Activated T-helper 1 cell treated with Interleukin-2 at 50 U/mL for 16 hours (primary cell): ENCODE measurements at places on chromosomes 2 and 18.

DNA sequence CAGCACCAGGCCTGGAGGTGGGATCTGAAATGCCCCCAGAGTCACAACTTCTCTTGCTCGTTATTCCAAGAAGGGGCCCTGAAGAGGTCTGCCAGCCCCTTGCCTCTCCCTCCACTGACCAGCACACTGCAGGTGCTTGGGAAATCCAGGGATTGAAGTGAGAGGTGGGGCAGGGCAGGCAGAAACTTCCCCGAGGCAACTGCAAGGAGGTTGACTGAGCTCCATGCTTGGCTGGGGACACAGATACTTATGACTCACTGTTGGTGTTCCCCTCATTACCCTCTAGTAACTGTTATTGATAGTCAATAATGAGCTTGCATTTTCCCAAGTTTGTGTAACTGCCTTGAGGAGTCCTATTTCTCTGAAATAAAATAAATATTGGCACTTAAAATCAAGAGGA is 47.5 kb downstream of the MARCO start:
- no peak for DNase-seq

GRCh38 chr2:182128821-182129707 is 143.4 kb downstream of the PPP1R1C start:
- no peak for DNase-seq

GRCh38 chr18:78457731-78458130 is 521.9 kb upstream of the SALL3 start:
- no peak for DNase-seq

- DNase-seq: no peak
These were observed 43.8 kb downstream of the LTBP1 start for GRCh38 chr2:32990556-32990955.

DNA sequence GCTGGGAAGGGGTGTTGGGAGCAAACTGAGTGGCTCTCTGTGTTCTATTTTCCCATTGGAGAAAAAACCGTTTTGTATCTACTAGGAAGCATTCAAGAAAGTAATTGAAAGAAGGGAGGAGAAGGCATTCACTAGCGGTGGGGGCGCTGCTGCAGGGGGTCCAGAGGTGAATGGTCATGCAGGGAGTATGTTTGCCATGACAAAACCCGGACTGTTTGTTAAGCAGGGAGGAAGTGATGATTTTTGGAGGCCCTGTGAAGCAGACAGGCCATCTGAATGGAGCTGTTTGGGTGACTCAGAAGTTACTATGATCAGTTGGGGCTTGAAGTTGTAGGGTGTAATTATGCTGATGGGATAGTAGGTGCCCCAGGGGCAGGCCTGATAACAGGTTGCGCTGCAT is 7.0 kb downstream of the TAF4B start:
- DNase-seq: no peak

GRCh38 chr2:123839326-123839725 is 185.8 kb upstream of the CNTNAP5 start:
- DNase-seq: no peak

DNA sequence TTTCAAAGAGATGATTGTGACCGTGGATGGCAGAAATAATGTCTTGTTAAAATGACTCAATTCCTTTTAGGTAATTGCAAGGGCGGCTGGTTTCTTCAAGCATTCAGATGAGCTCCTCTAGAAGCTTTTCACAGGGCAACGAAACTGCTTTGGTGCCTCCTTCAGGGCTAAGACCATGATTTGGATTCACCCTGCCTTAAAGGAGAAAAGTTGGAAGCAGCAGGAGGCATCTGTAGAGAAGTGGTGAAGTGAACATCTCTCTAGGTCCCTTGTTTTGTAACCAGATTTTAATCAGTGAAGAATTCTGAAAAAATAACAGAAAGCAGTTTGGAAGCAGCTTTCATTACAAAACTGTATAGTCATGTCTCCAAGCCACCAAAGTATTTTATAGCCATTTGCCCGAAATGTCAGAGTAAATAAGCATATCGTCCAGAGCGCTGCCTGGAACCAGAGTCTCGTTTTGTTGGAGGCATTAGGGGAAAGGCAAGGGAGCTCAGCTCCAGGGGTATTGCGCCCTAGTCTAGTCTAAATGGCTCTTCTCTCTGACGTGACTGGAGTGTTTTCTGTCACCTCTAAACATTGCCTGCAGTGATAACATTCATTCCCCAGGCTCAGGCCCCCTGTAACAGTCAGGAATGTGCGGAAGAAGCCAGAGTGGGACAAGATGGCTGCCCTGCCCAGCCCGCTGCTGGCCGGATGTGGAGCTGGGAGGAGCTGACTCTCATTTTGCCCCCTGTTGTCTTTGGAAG is 57.8 kb upstream of the ITGB6 start:
- no peak for DNase-seq

DNA sequence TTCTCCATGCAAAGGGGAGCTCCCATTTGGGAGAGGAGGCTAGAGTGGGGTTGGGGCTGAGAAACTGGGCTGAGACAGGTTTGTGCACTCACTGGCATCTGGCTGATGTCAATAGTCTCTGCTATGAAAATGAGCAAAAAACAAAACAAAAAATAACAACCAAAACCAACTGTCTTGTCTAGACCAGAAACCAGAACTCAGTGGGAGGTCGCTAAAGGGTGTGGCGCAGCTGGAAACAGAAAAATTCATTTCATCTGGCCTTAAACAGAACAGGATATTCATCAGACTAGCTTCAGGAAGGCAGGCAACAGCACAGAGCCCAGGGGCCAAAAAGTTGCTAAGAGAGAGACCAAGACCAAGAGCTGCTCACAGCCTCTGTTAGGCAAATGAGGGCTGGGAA is 126.1 kb downstream of the THNSL2 start:
- no peak for DNase-seq

GRCh38 chr2:25274868-25275574 is 66.7 kb downstream of the DNMT3A start:
- no peak for DNase-seq

DNA sequence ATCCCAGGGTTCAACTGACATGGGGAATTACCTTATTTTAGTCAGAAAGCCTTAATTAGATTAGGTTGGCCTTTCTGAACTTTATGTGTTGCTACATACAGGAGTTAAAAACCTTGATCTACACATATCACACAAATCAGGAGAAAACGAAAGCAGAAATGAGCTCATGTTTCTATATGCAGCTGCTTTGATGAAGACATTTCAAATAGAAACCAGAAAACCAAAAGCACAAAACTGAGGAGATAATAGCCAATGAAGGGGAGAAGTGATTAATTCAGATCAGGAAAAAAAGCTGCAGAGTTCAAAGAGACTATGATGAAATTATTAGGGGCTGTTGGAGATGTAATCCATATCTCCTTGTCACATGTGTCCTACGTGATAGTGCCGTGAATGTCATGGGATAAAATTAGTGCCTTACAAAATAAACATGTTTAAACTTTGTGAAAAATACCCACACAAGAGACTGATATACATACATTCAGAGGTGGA is 255.0 kb downstream of the CAMKMT start:
- DNase-seq: no peak

GRCh38 chr18:3799515-3799914 is 349.5 kb downstream of the TGIF1 start:
- no peak for DNase-seq

DNA sequence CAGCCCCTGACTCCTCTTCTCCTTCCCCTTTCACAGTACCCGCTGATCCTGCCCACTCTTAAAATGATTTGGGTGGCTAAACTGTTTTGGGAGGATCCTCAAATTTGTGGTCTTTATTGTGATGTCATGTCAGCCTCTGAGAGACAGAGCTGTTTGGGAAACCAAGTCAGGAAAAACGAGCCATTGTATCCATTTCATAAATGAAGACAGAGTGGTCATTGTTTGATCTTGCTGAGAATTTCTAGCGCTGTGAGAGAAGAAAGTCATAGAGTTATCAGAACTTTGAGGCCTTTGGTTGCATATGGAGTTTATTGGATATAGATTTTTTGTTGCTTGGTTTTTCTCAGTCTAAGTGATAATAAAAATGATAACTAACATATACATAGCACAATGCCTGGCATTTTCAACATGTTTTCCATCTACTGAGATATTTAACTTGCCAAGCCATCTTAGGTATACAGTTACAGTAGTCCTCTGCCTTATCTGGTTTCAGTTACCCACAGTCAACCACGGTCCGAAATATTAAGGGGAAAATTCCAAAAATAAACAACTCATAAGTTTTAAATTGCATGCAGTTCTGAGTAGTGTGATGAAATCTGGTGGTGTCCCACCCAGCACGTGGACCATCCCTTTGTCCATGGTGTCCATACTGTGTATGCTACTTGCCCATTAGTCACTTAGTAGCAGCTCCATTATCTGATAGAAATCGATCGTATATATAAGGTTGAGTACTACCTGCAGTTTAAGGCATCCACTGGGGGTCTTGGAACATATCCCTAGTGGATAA is 105.0 kb upstream of the RASGRP3 start:
- no peak for DNase-seq

DNA sequence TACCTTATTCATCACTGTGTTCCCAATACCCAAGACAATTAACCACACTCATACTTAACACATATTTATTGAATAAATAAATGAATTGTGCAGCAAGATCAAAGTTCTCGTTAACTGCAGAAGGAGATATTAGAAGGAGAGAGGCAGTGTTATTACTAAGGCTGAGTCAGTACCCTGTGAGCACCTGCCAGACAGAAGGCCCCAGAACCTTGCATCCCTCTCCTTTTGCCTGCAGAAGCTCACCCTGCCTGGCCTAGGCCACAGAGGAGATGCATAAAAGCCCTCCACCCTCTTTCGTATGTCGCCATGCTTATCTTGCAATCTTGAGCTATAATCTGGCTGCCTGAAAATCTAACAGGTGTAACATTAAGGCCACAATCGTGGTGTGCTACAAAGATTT is 20.5 kb upstream of the RNF149 start:
- no peak for DNase-seq

GRCh38 chr2:241818229-241818942 is 9.4 kb downstream of the NEU4 start:
- no peak for DNase-seq

- DNase-seq: no peak
These were observed 1.7 kb upstream of the ERBB4 start for GRCh38 chr2:212540341-212540740.

DNA sequence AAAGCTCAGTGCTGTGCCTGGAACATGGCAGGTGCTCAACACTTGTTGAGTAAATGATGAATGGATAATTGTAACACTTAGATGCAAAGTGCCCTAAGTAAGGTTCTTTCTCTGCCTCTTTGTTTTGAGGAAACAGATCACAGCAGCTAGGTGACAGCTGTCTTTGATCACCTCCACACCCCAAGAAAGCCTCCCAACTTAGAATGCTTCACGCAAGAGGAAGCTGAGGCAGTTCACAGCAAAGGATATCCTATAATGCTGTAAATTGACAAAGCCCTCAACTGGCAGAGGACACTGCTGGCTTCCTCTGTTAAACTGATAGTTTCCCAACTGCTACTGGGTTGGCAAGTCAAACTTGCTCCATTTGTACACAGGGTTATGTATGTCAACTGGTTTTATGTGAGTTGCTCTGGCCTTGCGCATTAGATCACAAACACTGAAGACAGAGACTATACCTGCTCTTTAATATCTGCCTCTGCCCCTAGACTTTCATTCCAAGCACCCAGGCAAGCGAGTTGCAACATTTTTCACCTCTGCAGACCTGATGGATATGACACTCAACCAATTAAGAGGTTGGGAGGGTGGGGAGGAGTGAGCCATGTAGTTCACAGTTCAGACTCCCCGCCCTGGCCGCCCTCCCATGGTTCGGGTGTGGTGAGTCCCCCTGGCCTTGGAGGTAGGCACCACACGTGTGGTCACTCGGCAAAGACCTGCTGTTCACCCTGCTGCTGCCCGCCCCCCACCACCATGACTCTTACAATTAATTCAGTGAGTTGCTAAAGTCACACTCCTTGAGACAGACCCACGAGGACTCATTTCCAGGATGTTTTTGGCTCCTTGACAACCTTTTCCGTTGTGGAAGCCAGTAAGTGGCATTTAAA is 4.8 kb upstream of the MALL start:
- DNase-seq: no peak
